ENCODE measurements at places on chromosomes 5 and 9.

GRCh38 chr5:74587890-74588289, 52.6 kb downstream of the ENC1 start:
- no peak for DNase-seq

DNA sequence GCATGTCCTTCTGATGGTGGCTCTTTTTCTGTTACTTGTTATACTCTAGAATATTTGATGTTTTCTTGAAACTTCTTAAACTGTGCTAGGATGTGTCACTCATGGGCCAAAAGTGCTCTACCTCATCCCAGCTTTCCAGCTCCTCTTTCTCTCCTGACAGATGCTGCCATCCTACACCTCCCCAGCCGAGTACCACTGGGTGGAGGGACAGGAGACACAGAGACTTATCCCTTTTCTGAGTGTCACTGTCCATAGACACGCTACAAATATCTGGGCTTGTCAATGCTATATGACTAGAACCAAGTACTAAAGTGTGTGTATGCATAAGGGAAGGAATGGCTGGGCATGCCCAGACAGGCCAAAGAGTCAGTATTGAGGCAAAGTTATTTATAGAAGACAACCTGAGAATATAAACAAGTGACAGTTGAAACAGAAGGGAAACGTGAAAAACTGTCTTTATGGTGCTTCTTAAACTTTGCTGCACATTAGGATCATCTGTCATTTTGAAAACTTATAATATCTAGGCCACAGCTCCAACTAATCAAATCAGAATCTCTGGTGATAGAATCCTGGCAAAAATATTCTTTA, 188.0 kb downstream of the CARTPT start:
- DNase-seq: no peak

DNA sequence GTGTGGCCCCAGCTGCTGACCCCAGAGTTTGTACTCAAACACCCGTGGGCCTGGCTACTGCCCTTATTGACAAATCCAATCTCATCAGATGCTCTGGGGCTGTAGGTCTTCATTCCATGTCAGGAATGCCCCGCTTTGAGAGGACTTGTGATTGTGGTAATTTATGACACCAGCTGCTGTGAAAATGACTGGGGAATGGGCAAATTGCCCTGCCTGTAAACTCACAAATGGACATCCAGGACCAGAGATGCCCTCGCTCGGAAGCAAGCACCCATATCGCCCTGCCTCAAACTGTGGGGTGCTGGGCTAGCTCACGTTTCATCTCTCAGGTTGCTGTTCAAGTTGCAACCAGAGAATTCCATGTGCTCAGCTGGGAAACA, 225.9 kb upstream of the MAP3K1 start:
- no peak for DNase-seq

DNA sequence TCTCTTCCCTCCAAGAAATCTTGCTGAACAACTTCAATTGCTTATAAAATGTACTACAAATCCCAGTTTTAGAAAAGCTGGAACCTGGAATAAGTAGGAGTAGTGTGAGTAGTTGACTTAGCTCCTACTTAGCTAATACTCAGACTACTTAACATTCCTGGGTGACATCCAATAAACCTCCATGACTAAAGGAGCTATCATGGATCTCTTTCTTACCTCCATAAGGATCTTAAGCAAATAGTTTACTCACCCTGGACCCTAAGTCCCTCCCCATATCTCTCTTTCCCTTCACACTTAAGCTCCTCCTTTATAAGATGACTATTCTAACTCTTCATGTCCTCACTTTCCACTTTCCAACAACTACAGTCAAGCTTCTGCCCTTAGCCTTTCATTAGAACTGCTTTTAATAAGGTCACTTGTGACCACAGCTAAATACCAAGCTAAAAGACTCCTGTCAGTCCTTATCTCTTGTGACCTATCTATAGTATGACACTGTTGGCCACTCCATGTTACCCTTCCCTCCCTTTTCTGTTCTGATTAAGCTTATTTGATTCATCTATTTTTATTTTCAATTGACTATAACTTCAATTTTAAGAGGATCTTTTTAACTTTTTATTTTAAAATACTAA, 194.9 kb downstream of the RFX3 start:
- DNase-seq: no peak

DNA sequence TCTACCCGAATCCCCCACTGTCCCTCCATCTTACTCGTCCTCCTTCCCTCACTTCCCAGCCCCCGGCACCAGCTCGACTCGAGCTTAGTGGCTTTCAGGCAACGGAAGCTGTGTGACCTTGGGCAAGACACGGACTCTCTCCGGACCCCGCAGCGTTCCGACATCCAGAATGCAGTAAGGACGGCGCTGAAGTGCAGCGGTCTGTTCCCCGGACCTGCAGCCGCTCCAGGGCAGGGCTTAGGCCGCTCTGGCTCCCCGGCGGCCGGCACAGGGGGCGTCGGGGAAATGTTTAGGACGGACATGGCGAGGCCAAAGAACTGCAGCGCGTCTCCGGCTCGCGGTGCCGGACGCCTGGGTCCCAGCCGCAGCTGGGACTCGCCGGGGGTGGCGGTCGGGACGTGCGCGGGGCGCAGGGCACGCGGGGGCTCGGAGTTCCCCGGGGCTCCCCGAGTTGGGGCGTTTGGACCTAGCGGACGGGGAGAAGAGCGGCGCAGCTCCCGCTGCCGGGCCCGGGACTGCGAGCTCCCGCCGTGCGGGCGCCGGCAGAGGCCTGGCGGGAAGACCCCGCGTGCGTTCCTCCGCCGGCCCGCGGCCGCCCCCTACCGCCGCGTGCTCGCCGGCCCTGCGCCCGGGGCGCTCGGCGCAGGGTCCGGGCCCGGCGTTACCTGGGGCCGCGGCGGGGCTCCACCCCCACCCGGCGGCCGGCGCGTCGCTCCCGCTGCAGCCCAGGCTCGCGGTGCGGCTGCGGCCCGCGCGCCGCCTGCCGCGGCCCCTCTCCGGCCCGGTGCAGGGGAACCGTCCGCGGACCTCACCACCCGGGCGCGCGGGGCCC, 5.6 kb upstream of the RNF44 start:
- DNase-seq: no peak

- no peak for DNase-seq
Observed at GRCh38 chr9:136361047-136361753, 2.3 kb downstream of the DNLZ start.

- DNase-seq: no peak
Observed at GRCh38 chr5:73444499-73445438, 3.8 kb downstream of the FOXD1 start.

DNA sequence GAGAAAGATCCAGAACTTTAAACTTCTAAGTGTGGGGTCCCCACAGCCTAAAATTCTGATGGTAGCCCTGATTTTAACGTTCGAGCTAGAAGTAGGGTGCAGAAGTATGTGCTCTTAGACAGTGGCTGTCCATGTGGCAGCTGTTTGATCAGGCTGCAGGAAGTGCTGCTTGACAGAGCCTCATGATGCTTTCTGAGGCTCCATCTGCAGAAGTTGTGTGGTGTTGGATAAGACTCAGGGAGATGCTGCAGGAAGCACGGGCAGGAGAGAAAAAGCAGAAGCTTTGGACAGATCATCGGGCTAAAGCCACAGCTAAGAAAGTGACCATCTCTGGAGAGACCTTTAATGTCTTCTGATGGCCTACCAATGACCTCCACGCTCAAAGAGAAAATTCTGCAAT, 8.1 kb downstream of the MTMR12 start:
- no peak for DNase-seq

GRCh38 chr9:90201766-90202165, 440.9 kb downstream of the DIRAS2 start:
- DNase-seq: no peak

GRCh38 chr5:132267166-132267739, 9.8 kb downstream of the PDLIM4 start:
- DNase-seq: no peak

DNA sequence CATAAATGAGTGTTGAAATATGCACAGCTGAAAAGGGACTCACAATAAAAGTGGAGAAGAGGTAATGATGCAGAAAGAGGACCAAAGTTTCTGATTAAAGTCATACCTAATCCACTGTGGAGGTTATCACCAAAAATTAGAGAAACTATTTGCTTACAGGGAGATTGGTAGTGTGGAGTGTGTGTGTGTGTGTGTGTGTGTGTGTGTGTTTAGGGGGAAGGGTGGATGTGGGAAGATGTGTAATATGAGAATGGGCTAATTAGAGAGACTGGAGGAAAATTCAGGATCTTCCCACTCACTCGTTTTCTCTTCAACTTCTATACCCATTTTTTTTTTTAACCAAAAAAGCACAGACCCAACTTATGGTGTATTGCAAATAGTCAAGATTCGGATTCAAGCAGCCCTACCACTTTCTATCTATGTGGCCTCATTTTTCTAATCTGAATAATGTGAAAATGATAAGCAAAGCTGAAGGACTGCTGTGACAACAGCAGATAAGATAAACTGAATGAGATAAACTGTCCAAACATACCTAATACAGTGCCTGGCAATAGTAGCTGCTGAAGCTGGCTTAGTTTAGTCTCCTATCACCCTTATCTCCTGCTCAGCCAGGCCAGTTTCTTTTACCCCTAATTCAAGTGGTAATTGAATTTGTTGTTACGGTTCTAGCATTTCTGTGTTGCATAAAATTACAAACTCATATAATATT, 501.1 kb downstream of the KDM4C start:
- DNase-seq: no peak

GRCh38 chr5:128693764-128694163, 155.7 kb upstream of the FBN2 start:
- no peak for DNase-seq

DNA sequence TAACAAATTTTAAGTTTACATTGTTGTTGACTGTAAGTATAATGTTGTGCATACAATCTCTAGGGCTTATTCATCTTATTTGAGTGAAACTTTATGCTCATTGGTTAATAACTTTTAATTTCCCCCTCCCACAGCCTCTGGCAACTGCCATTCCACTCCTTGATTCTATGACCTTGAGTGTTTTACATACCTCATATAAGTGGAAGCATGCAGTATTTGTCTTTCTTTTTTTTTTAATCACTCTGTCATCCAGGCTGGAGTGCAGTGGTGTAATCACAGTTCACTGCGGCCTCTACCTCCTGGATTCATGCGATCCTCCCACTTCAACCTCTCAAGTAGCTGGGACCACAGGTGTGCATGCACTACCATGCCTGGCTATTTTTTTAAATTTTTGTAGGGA, 83.9 kb downstream of the KCTD16 start:
- DNase-seq: no peak

DNA sequence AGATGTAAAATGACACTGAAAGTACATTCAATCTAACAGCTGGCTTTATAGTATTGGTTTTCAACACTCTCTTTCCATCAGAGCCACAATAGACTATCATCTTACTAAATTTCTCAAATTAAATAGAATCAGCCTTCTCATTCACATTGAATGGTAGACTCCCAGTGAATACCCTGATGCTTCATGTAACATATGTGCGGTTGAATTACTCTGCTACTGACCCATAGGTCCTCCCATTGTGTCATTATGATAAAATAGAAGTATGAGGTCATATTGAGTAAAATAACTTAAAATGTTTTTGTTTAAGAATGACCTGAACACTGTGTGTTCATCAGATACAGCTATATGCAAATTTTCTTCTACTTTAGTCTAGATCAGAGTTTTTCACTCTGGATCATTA, 75.9 kb upstream of the ADAMTSL1 start:
- no peak for DNase-seq

- DNase-seq: no peak
Observed at GRCh38 chr5:122473138-122473843, 161.3 kb downstream of the SNCAIP start.

GRCh38 chr5:139460455-139460854, 2.1 kb downstream of the ECSCR start:
- no peak for DNase-seq

GRCh38 chr9:18114559-18115475, 359.1 kb upstream of the ADAMTSL1 start:
- DNase-seq: no peak

- no peak for DNase-seq
Observed at GRCh38 chr9:4318741-4319140, 18.9 kb upstream of the GLIS3 start.

DNA sequence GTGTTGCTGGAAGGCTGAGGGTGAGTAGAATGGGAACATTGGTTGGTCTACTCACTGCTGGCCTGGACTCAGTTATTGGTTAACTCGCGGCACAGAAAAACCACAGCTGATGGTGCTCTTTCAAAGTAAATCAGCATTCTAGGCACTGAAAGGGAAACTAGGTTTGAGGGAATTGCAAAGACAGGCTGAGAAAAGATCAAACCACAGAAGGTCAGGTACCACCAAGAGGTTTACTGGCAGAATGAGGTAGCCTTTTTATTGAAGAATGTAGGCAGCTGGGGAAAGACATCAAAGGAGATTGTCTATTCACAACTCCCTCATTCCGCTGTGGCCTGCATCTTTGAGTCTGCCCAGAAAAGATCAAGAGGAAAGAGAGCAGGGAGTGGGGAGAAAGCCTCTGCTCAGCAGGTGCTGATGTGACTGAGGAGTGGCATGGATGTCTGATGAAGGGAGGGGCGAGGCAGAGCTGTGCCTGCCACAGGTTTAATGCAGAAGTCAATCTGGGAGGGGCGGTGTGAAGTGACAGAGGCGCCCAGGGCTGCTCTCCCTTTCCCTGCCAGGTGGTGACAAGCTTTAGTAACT, 255.5 kb downstream of the MAN2A1 start:
- DNase-seq: no peak

DNA sequence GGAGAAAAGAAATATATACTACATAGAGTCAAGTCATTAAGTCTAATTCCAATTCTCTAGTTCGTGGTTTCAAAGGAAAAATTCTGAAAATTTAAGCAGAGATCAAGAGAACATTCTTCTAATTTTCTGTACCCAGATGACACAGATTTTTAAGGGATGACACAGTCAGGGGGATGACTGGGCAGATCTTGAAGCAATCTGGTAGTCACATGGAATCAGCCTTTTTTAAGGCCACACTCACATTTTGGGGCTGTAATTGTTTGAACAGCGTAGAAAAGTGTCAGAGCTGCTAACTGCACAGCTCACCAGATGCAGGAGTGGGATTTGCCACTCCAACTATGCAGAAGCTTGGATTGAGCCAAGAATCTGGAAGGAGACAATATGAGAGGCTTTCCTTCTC, 20.4 kb downstream of the PDE4D start:
- no peak for DNase-seq

DNA sequence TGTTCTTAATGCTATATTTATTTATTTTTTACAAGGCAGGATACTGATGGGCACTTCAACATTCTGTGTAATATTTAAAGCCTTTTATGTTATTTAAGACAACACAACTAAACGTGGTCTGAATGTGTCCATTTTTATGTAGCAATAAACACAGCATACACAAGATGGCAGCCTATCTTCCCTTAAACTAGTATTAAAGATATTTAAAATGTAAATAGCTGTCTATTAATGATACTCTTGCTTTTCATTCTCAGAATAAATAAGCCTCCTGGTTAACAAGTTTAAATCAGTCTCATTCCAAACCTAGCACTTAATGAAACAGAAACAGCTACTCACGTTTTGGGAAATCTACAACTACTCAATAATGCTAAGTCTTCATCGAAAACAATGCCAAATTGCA, 315.7 kb downstream of the MCTP1 start:
- DNase-seq: no peak

- no peak for DNase-seq
Observed at GRCh38 chr5:342501-343460, 21.3 kb downstream of the AHRR start.

GRCh38 chr5:135040333-135041144, 6.5 kb upstream of the PITX1 start:
- no peak for DNase-seq

Data from T-helper 2 cell (primary cell).